ENCODE measurements at places on chromosomes 16 and 17. TPM values are rescaled to one million over a fixed set of nuclear protein-coding genes. Genes with fewer than 3 reads are reported as not detected.

The HS3ST6 gene
- total RNA-seq = not detected

- no peak for DNase-seq
- peaks cover 19% of the 10 kb centered on the region for H3K4me1 ChIP-seq
- H3K27me3 ChIP-seq = no peaks in the 10 kb centered on the region
- H3K27ac ChIP-seq = no peak overlapping the region
Observed at GRCh38 chr17:43915559-43915958, 8.2 kb upstream of the MPP2 start.

The MT3 gene
- total RNA-seq = 6.8 TPM

The BCAR1 gene
- total RNA-seq = 1.5 TPM

DNA sequence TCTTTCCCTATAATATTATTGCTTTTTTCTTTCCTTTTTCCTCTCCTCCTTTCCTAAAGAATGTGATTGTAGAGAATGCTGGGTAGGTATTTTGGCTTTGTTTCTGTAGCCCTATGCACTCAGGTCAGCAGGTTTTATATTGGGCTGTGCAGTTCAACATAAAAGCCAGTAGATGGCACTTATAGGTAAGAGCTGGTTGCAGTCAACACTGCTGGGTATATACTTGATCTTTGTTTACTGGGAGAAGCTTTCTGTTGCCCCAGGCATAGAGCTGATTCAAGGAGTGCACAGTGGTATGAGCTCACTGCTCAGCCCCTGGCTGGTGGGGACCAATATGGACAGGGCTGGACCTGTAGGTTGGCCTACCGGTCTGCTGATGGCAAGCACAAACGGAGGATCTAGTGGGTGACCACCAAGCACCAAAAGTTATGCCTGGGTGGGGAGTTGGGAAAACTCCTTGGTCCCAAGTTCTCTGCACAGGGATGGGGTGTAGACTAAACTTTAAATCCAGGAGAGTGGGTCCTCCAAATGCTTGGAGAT lies 378.9 kb downstream of the PMP22 start:
- peaks cover 10% of the 10 kb centered on the region for H3K27me3 ChIP-seq
- DNase-seq = no peak
- peaks cover 12% of the 10 kb centered on the region for H3K36me3 ChIP-seq
- no peak overlapping the region for H3K27ac ChIP-seq
- H3K4me1 ChIP-seq = no peaks in the 10 kb centered on the region

The COA3 gene
- total RNA-seq = 21.9 TPM

The WSCD1 gene
- total RNA-seq = 0.67 TPM

DNA sequence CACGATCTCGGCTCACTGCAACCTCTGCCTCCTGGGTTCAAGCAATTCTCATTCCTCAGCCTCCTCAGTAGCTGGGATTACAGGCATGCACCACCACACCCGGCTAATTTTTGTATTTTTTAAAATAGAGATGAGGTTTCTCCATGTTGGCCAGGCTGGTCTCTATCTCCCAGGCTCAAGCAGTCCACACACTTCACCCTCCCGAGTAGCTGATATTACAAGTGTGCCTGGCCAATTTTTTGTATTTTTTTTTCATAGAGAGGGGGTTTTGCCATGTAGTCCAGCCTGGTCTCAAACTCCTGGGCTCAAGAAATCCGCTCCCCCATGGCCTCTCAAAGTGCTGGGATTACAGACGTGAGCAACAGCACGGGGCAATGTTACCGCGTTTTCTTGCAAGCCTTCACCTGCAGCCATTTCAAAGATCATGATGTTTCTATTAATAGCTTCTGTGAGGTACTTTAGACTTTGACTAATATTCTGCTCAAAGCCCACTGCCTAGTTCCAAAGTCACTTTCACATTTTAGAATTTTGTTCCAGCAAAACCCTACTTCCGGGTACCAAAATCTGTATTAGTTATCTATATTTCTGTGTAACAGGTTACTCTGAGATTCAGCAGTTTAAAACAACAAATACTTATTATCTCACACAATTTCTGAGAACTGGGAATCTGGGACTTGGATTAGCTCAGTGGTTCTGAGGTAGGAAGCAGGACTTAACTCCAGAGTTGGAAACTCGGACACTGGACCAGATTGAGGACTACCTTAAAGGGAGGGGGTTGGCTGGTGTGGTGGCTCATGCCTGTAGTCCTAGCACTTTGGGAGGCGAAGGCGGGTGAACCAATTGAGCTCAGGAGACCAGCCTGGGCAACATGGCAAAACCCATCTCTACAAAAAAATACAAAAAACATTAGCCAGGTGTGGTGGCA lies 12.0 kb upstream of the MED13 start:
- H3K4me3 ChIP-seq = no peak overlapping the region
- H3K36me3 ChIP-seq = no peaks in the 10 kb centered on the region
- peaks cover 23% of the 10 kb centered on the region for H3K27me3 ChIP-seq
- no peak overlapping the region for H3K27ac ChIP-seq
- peaks cover 8% of the 10 kb centered on the region for H3K4me1 ChIP-seq
- DNase-seq = no peak

- peak; percentile 19 for DNase-seq
- H3K27me3 ChIP-seq = peaks cover 12% of the 10 kb centered on the region
- peak overlapping the region; percentile 27 for H3K27ac ChIP-seq
Observed at GRCh38 chr17:74012465-74012864, 191.0 kb upstream of the RPL38 start.

The CSF3 gene
- not detected for total RNA-seq

GRCh38 chr17:61770043-61770442 lies 93.3 kb downstream of the BRIP1 start:
- peaks cover 37% of the 10 kb centered on the region for H3K36me3 ChIP-seq
- H3K4me1 ChIP-seq = no peaks in the 10 kb centered on the region

The TMEM219 gene
- 84.5 TPM for total RNA-seq

The CACNB1 gene
- 10.5 TPM for total RNA-seq

GRCh38 chr16:59052231-59052630 lies 318.1 kb upstream of the GOT2 start:
- H3K4me3 ChIP-seq = no peak overlapping the region
- no peak for DNase-seq
- H3K36me3 ChIP-seq = no peaks in the 10 kb centered on the region
- H3K4me1 ChIP-seq = no peaks in the 10 kb centered on the region

DNA sequence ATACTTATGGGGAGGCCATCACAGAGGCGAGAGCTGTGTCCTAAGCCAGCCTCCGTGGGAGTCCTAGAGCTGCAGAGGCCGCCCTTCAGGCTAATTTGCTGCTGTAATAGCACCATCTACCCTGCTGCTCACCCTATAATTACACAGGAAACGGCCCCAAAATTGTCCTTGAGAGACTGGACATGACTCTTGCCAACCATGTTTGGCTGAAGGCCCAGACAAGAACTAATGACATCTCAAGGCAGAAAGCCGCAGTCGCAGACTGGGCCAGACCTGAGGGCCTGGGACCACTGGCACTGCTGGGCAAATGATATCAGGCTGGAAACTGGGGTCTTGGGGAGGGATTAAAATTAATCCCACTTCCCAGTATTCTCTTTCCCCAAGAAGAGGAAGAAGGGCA lies 24.1 kb downstream of the PSMD7 start:
- H3K4me3 ChIP-seq = no peak overlapping the region
- H3K36me3 ChIP-seq = peaks cover 1% of the 10 kb centered on the region
- DNase-seq = no peak
- no peak overlapping the region for H3K27ac ChIP-seq
- no peaks in the 10 kb centered on the region for H3K27me3 ChIP-seq

- no peaks in the 10 kb centered on the region for H3K36me3 ChIP-seq
- H3K4me3 ChIP-seq = no peak overlapping the region
- no peak overlapping the region for H3K27ac ChIP-seq
- H3K4me1 ChIP-seq = peaks cover 54% of the 10 kb centered on the region
Observed at GRCh38 chr17:50916708-50917417, 50.7 kb upstream of the TOB1 start.

DNA sequence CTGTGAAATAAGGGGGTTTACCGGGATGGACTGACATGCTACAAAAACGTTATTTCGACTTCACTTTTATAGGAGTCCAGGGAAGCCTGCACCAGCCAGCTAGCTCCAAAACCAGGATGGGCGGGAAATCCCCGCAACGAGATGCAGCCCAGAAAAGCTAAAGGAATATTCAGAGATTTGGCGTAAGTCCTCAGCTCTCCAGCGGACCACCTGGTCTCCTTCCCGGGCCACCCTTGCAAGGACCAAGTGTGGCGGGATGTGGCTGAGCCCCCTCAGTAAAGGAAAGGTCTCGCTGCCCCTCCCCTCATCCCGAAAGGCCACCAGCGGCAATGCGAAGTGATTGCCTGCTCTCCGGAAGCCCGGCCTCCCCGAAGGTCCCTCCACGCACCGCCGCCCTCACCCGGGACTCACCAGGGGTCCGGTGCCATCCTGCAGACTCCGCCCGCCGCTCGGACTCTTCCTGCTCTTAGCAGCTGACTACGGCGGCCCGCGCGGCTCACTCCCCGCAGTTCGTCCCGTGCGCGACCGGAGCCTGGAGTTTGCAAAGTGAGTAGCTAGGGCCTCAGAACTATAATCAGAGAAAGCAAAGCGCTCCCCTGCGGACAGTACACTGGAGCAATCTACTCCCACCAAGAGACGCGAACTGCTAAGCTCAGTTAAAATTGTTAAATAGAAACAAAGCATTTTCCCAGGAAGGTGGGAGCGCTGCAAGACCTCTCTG lies at the start of gene STX8:
Gene STX8, minus strand, starts transcription at position 440 of the 721 bp plus-strand sequence. Its CDS starts 12 bp downstream, at position 428.
- peaks cover 21% of the 10 kb centered on the region for H3K4me1 ChIP-seq
- H3K36me3 ChIP-seq = peaks cover 3% of the 10 kb centered on the region
- peak within 1 kb of the TSS; percentile 89 for H3K4me3 ChIP-seq
- H3K27ac ChIP-seq = peak within 1 kb of the TSS; percentile 80

The GJD3 gene
- not detected for total RNA-seq

DNA sequence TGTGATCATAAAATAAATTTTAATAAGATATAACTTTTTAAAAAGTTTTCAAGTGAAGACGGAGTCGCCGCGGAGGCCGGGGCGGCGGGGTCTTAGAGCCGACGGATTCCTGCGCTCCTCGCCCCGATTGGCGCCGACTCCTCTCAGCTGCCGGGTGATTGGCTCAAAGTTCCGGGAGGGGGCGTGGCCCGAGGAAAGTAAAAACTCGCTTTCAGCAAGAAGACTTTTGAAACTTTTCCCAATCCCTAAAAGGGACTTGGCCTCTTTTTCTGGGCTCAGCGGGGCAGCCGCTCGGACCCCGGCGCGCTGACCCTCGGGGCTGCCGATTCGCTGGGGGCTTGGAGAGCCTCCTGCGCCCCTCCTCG lies at the start of gene FOXC2:
Gene FOXC2, plus strand, starts transcription at position 229 of the 365 bp plus-strand sequence. CDS start 507 bp downstream, outside the sequence.
- H3K4me1 ChIP-seq = peaks cover 8% of the 10 kb centered on the region
- H3K27ac ChIP-seq = no peak within 1 kb of the TSS
- H3K27me3 ChIP-seq = peaks cover 67% of the 10 kb centered on the region
- H3K4me3 ChIP-seq = peak within 1 kb of the TSS; percentile 40

GRCh38 chr17:28047806-28048205 lies 5.3 kb downstream of the NLK start:
- peak overlapping the region; percentile 4 for H3K4me3 ChIP-seq
- peaks cover 76% of the 10 kb centered on the region for H3K4me1 ChIP-seq
- H3K27ac ChIP-seq = no peak overlapping the region
- no peak for DNase-seq

- H3K4me1 ChIP-seq = peaks cover 16% of the 10 kb centered on the region
- no peaks in the 10 kb centered on the region for H3K27me3 ChIP-seq
- no peak overlapping the region for H3K4me3 ChIP-seq
- no peak for DNase-seq
Observed at GRCh38 chr17:61168506-61168905, 231.1 kb upstream of the TBX2 start.

GRCh38 chr17:78665387-78665951 lies 88.3 kb upstream of the DNAH17 start:
- H3K36me3 ChIP-seq = peaks cover 5% of the 10 kb centered on the region
- H3K4me1 ChIP-seq = peaks cover 28% of the 10 kb centered on the region
- no peaks in the 10 kb centered on the region for H3K27me3 ChIP-seq
- H3K4me3 ChIP-seq = peak overlapping the region; percentile 73
- H3K27ac ChIP-seq = peak overlapping the region; percentile 76

DNA sequence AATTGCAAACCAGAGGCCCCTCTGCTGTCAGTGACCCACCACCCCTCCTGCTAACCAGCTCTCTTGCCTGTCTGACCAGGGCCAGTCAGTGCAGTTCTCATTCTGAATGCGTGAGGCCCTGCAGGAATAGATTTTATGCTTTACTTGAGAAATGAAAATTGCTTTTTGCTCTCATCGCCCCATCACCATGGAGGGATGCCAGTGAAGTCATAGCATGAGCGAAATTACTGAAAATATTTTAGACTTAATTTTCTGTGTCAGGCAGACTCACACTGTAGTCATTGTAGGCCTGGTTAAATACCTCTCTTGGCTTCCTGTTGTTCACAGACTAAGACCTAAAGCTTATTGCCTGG lies 490.5 kb upstream of the CDH5 start:
- H3K27me3 ChIP-seq = no peaks in the 10 kb centered on the region
- H3K27ac ChIP-seq = no peak overlapping the region
- H3K4me3 ChIP-seq = no peak overlapping the region
- DNase-seq = no peak
- no peaks in the 10 kb centered on the region for H3K4me1 ChIP-seq
- H3K36me3 ChIP-seq = no peaks in the 10 kb centered on the region

The PRSS27 gene
- 7.6 TPM for total RNA-seq

DNA sequence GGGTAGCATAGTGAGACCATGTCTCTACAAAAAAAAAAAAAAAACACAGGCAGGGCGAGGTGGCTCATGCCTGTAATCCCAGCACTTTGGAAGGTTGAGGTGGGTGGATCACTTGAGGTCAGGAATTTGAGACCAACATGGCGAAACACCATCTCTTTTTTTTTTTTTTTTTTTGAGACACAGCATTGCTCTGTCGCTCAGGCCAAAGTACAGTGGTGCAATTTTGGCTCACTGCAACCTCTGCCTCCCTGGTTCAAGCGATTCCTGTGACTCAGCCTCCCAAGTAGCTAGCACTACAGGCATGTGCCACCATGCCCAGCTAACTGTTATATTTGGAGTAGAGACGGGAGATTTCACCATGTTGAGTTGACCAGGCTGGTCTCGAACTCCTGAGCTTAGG lies 5.1 kb downstream of the RAMP2 start:
- peaks cover 55% of the 10 kb centered on the region for H3K27me3 ChIP-seq
- H3K27ac ChIP-seq = no peak overlapping the region
- no peaks in the 10 kb centered on the region for H3K4me1 ChIP-seq
- DNase-seq = no peak
- no peaks in the 10 kb centered on the region for H3K36me3 ChIP-seq

GRCh38 chr17:82059272-82060000 lies 6.2 kb downstream of the DUS1L start:
- no peak overlapping the region for H3K4me3 ChIP-seq
- H3K4me1 ChIP-seq = peaks cover 6% of the 10 kb centered on the region
- DNase-seq = no peak
- no peaks in the 10 kb centered on the region for H3K27me3 ChIP-seq
- H3K36me3 ChIP-seq = no peaks in the 10 kb centered on the region
- H3K27ac ChIP-seq = no peak overlapping the region

- no peak overlapping the region for H3K27ac ChIP-seq
- H3K36me3 ChIP-seq = no peaks in the 10 kb centered on the region
- no peak overlapping the region for H3K4me3 ChIP-seq
- no peaks in the 10 kb centered on the region for H3K27me3 ChIP-seq
Observed at GRCh38 chr16:48895142-48895541, 285.2 kb upstream of the N4BP1 start.

The HES7 gene
- total RNA-seq = 4.3 TPM

- H3K27me3 ChIP-seq = no peaks in the 10 kb centered on the region
- DNase-seq = no peak
- no peak overlapping the region for H3K27ac ChIP-seq
- peaks cover 33% of the 10 kb centered on the region for H3K4me1 ChIP-seq
- H3K4me3 ChIP-seq = no peak overlapping the region
Observed at GRCh38 chr17:17946093-17946492, 26.1 kb downstream of the TOM1L2 start.

GRCh38 chr17:57099165-57099564 lies 14.1 kb downstream of the AKAP1 start:
- no peak overlapping the region for H3K27ac ChIP-seq
- no peak overlapping the region for H3K4me3 ChIP-seq
- peaks cover 27% of the 10 kb centered on the region for H3K4me1 ChIP-seq
- no peaks in the 10 kb centered on the region for H3K27me3 ChIP-seq

The RAD51D gene
- 44.5 TPM for total RNA-seq

The ABCA9 gene
- total RNA-seq = 0.09 TPM

The EME1 gene
- 42.9 TPM for total RNA-seq

All from activated T-cell treated with anti-CD3 and anti-CD28 coated beads, Interleukin-2, amount 50 U/mL, for 72 hours (primary cell).